ENCODE measurements at places on chromosomes 6 and 20.

DNA sequence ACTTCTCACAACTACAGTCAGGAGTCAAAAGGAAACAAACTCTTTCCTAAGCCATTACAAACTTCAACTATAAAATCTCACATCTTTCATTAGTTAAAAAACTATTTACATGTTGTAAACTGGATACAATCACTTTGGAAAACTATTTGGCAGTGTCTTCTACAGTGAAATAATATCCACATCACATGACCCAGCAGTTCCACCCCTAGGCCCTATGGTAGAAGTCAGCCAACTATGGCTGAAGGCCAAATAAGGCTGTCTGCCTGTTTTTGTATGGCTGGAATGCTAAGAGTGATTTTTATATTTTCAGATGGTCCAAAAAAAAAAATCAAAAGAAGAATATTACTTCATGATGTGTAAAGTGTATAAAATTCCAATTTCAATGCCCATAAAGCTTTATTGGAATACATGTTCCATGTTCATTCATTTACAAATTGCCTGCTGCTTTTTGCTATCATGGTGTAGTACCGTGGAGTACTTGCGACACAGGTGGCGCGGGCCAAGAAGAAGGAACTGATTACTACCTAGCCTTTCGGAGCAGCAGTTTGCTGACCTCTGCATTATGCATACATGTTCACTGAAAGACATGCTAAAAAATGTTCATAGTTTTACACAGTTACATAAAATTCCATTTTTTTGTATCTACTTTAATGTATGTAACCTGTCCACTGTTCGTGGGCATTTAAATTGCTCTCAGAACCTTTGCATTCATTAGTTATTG, 129.0 kb downstream of the KIF16B start:
- DNase-seq, result no peak

DNA sequence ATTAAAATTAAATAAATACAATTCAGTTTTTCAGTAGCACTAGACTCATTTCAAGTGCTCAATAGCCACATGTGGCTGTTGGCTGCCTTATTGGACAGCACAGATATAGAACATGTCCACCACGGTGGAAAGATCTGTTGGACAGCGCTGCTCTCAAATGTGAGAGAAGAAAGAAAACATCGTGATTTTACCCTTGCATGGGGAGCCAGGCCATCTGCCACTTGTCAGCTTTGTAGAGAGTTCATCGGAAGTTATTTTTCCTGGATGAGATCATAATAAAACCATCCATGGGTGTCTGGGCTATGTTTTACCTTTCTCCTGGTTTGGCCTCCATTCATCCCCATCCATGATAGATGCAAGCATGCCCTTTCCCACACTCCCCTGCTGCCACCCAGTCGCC, 5.8 kb upstream of the KIF3B start:
- no peak for DNase-seq

GRCh38 chr20:45469336-45470261, at the start of gene WFDC2:
WFDC2 (plus strand) TSS chr20:45469753; CDS start chr20:45469782, 29 bp downstream.
- peak; percentile 10 for DNase-seq

- DNase-seq, result no peak
Measured at GRCh38 chr20:36856195-36856594, 19.7 kb upstream of the TLDC2 start.

DNA sequence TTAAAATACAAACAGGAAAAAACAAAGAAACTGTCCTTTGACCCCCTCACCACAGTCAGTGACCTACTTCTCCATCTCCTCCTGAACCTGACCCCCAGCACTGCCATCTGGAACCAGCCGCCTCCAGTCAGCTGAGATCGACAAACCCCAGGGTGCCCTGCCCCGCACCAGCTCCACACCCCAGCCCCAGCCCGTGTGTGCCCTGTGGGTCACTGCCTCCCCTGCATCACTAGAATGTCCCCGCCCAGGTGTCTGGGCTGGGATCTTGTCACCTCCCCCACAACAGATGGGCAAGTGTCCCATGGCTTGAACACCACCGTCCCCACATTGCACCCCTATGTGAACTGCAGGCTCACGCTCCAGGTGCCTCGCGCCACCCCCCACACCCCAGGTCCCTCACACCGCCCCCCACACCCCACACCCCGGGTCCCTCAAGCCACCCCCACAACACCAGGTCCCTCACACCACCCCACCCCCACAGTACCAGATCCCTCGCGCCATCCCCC, 13.3 kb downstream of the TAF4 start:
- no peak for DNase-seq

DNA sequence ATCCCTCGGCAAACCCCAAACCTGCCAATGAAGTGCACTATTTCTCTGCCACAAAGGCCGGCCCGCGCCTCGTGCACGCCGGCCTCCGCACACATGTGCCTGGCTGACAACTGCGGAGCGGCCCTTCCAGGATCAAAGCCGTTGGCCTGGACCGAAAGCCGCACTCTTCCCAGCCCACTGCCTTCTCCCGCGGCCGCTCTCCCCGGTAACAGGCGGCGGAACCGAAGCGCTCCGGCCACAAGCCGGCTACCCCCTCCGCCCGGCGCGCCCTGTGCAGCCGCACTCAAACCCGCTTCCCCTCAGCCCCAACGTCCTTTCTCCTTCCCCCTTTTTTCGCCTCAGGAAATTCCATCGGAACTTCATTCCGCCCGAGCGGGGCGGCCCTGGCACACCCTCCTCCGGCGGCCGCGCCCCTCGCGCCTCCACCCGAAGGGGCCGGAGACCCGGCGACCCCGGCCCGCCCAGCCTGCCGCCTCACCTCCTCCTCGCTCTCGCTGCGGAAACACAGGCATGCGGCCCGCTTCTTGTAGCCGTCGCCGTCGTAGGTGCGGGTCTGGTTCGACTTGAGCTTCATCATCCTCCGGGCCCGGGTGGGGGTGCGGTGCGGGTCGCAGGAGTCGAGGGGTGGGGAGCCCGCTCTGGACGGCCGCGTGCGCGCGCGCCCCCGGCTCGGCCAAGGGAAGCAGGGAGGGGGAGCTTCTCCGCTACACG, 528 bp downstream of the NUDT3 start:
- DNase-seq, result peak; percentile 64

DNA sequence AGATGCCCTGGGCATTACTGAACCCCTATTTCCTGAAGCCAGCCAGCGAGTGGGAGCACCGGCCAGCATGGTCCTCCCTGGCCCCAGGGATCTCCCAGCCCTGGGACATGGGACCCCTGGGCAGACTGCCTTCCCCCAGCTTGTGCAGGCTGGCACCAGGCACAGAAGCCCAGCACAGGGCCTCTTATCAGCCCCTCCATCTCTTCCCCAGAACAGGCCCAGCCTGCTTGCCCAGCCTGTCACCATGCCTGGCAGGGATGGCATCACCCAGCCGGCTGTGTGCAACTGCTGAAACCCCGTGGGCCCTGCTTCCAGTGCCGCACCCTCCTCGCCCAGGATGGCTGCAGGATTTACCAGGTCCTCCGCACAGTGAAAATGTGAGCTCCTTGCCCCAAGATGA, 6.1 kb upstream of the OSBPL2 start:
- DNase-seq, result no peak

DNA sequence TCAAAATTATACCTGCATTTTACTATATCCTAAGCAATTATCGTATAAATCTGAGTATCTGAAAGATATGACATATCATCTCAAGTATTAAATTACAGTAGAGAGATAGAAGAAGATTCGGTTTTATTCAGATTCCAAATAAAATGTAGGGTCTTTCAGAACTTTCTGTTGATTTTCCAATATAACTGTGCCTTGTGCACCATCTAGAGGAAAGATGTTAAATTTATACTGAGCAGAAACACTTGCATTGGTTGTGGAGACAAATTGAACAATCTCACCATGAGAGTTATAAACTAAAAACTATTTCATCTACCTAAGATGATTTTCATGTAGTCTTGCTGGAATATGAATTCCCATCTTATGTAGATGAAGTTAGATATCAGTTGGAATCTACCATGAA, 26.8 kb upstream of the HSF2 start:
- DNase-seq, result no peak

GRCh38 chr20:25315418-25316210, 67.7 kb downstream of the PYGB start:
- no peak for DNase-seq

DNA sequence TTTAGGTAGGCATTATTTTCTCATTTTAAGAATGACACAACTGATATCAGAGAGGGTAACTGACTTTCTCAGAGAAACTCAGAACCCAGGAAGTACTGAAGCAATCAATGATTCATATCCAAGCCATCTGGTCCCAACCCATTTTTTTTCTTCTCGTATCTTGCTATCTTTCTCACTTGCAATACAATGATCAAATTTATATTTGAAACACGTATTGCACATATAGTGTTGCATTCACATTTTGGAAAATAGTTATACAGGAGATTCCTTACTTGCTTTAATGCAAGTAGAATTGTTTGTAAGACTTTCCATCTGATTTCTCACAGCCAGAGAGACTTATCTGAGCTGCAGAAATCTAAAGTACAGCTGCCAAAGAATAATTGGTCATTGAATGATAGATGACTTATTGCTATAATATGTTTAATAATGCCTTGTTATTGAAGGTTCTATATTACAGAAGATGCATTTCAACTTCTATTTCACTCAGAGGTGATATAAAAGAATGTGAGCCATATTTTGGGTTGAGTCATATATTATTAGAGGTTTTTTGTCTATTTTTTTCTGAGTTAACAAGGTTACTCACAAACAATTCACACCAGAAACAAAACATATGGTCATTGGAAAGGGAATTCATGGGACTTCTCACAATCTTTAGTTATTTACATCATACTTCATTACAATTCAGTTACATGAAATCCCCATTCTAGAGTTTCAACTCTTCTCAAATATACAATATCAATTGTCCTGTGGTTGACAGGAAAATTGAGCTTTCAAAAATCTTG, 337.5 kb upstream of the CITED2 start:
- DNase-seq, result no peak

GRCh38 chr6:35388772-35389352, 46.5 kb downstream of the PPARD start:
- DNase-seq, result no peak

DNA sequence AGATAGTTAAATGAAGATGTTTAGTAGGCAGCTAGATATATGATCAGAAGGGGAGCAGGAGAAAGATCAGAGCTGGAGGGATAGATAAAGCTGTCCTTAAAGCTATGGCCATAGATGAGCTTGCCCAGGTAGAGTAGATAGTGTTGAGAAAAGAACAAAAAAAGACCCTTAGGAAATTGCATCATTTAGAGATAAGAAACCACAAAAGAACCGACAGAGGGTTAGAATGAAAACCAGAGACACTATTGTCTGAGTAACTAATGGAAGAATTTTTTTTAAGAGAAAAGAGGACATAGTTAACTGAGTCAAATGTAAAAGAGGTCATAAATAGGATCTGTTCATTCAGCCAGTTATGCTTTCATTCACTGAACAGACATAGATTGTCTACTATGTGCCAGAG, 101.8 kb downstream of the TNFAIP3 start:
- no peak for DNase-seq

DNA sequence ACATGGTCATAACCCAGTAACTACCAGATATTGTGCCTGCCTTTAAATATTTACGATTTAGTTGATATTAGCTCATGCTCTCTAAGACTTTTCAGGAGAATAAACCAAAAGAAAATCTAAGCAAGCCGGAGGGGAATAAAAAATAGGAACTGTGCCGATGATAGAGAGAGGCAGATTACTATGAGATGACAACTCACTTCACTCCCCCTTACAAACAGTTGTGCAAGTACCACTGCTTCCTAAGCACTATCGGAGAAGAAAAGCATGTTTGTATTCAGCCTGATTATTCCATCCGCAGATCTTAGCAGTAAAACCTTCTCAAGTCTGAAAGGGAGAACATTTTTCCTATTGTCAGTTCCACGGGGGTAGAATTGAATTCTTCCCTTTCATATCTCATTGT, 294.4 kb downstream of the KCNQ5 start:
- no peak for DNase-seq

- DNase-seq, result peak; percentile 63
Measured at GRCh38 chr6:105646391-105646867, 243.5 kb upstream of the PREP start.

DNA sequence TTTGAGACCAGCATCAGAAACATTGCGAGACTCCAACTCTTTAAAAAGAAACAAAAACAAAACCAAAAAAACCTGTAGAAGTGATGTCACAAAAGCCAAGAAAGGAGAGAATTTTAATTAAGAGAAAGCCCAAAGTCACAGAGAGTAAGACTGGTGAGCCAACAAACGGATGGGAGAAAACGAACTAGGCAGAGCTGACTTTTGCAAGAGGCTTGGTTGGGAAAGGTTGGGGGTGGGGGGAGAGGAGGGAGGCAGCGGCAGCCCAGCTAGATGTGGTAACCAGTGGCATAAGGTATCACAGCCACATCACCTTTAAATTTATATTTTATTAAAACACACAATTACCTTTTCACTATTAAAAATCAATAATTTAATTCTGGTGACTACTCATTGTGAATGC, 23.5 kb downstream of the NOL7 start:
- no peak for DNase-seq

All from activated T-cell treated with anti-CD3 and anti-CD28 coated beads, Interleukin-2, amount 50 U/mL, for 72 hours (primary cell).